ENCODE measurements at places on chromosomes 4 and X. TPM values are rescaled to one million over a fixed set of nuclear protein-coding genes. Genes with fewer than 3 reads are reported as not detected.

The SPARCL1 gene
- polyA plus RNA-seq = not detected

The RPA4 gene
- polyA plus RNA-seq = 0.46 TPM

The CT45A10 gene
- polyA plus RNA-seq = not detected

The DTHD1 gene
- not detected for polyA plus RNA-seq

The GLRB gene
- polyA plus RNA-seq = not detected

The UGT2B17 gene
- polyA plus RNA-seq = not detected

The BGN gene
- polyA plus RNA-seq = not detected

The SH3RF1 gene
- not detected for polyA plus RNA-seq

The APOO gene
- 21.2 TPM for polyA plus RNA-seq

DNA sequence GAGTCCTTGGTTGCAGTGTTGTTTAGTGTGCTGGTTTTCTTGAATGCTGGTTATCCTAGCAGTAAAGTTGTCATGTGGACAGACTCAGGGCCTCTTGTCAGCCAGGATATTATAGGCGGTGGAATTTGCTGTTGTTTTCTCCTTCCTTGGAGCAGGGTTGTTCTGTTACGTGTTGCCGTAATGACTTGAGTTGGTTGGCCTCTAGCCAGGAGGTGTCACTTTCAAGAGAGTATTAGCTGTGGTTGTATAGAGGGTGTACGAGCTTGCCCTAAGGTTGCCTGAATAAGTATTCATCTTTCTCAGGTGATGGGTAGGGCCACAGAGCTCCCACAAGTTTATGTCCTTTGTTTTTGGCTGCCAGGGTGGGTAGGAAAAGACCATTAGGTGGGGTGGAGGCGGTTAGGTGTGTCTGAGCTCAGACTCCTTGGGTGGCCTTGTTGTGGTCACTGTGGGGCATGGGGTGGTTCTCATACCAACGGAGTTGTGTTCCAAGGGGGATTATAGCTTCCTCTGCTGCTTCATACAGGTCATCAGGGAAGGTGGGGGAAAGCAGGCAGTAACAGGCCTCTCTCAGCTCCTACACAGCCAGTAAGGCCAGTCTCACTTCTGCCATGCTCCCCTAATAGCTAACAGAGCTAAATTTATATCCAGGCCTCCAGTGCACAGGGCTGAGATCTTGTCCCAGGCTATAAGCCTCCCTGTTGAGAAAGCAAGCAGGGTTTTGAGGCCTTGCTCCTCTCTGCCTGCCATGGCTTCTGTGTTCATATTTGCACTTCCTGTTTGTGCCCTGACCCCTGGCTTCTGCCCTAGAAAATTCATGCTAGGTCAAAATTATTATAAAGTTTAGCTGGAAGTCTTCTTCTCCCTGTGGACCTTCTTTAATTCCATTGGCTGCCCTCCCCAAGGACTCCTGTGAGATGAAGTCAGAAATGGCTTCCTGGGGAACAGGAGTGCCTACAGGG lies 594.7 kb downstream of the RAPGEF2 start:
- no peak for DNase-seq

GRCh38 chr4:143403553-143403820 lies 66.8 kb downstream of the GAB1 start:
- no peak for DNase-seq

- DNase-seq = no peak
Observed at GRCh38 chr4:27128443-27128842, 267.8 kb downstream of the STIM2 start.

DNA sequence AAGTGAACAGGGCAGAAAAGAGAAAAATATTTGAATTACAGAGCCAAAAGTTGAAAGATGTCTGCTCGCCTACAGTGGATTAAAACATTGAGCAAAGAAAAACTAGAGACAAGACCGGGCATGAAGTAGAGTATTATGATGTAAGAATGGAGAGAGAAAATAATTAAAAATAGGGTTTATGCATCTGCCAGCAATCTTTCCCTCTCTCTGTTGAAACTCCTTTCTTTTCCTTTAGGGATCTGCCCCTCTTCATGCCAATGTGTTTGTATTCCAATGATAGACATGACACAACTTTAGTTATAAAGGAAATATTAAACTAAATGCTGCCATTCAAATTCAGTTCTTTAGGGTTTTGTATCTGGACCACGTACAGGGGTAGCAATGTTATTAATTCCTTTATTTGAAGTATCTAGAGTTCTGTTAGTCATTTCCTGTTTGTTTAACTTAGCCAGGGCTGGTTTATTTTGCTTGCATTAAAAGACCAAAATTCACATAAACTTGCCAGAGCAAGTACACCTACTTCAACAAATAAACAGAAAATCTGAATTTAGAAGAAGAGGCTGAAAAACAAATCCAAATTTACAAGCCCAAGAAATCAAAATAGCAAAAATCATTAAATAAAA lies 202.6 kb downstream of the SPOCK3 start:
- no peak for DNase-seq

GRCh38 chr4:21002286-21002685 lies 302.0 kb downstream of the PACRGL start:
- DNase-seq = no peak

- DNase-seq = no peak
Observed at GRCh38 chr4:88107406-88108107, 50.9 kb downstream of the ABCG2 start.

GRCh38 chr4:182895791-182896292 lies 21.3 kb downstream of the DCTD start:
- DNase-seq = no peak

- DNase-seq = no peak
Observed at GRCh38 chr4:134117392-134118183, 84.0 kb downstream of the PABPC4L start.

DNA sequence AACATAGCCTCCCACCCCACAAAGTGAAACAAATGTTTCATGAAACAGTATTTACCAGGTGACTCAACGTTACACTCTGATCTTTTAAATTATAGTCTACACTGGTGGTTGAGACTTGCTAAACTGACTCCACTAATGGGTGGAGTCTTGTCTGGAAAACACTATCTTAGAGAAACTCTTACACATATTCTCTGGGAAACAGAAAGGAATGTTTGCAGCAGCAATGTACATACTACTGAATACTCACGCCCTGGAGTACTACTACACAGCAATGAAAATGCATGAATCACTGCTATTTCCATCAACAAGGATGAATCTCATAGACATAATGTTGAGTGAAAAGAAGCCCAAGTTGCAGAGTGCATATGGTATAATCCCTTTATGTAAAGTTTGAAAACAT lies 208.5 kb upstream of the IGFBP7 start:
- DNase-seq = no peak

DNA sequence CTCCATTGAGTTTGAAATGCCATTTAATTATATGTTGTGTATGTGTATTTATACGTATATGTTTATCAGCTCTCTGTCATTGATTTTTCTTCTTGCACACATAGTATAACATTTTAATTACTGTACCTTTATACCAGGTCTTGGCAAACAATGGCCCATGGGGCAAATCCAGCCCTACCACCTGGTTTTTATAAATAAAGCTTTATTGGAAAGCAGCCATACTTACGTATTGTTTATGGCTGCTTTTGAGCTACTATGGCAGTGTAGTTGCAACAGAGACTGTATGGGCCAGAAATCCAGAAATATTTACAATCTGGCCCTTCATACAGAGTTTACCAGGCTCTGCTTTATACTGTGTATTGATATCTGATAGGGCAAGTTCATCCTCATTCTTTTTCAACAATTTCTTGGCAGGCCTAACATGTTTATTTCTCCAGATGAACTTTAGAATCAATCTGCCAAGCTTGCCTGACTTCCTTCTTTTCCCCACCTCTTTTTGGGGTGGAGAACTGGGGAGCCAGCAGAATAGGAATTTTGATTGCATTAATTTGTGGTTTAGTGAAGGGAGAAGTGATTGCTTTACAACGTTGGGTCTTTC lies 15.8 kb downstream of the DCUN1D4 start:
- no peak for DNase-seq

- DNase-seq = peak; percentile 16
Observed at GRCh38 chrX:103175944-103176753, 38.8 kb upstream of the BEX4 start.

GRCh38 chr4:64495946-64496345 lies 86.7 kb upstream of the TECRL start:
- no peak for DNase-seq

GRCh38 chr4:185472103-185472542 lies 590 bp upstream of the CCDC110 start:
- no peak for DNase-seq

GRCh38 chrX:43504394-43504793 lies 151.7 kb upstream of the MAOA start:
- DNase-seq = no peak

DNA sequence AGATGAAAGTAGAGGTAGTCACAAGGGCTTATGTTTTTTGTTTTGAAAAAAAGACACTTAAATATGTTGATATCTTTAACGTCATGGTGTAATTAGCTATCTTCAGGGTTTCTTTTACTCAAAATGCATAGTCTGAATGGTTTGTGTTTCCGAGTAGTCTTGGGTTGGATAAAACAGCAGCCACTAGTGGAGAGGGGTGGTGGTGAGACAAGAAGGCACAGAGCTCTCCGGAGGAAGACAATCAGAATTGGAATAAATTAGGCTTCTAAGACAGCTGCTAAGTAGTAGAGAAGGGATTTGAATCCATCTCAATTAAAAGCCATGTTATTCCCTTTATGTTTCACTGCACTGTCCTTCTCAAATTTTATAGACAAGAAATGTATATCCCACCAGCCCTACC lies 240.4 kb upstream of the VEGFC start:
- DNase-seq = no peak

DNA sequence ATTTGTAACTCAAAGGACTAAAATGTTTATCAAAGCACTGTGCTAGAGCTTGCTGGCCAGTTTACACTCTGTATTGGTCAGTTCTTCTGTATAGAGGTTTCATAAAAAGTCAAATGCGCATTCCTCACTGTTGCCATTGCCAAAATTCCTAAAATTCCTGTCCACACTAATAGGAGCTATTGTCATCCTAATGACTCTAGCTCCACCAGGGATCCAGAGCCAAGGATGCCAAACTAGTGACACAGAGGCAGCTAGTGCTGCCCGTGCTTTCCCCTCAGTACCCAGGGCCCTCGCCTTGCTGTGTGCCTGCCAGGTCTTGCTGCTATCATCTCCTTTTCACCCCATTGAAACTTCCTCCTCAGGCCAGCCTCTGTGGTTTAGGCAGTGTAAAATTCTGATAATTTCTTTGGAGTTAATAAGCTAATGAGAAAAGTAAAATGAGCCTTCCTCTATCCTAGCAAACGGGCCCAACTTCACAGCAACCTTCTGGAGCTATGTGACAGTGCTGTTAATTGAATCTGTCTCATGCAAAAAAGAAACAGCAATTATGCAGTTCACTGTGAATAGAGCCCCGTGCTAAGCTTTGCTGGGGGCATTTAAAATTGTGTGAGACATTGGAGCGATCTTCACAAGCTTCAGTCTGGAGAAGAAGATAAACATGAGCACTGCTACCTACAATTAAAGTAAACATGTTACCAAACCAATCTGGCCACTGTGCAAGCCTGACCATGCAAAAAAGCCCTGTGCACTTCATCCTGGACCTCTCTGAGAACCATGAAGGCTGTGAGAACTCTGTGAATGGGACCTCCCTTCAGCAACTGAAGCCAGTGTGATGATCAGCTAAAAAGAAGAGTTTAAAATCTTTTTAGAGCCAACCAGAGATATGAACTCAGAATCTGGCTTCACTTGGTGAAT lies 43.1 kb upstream of the FGF2 start:
- DNase-seq = no peak

DNA sequence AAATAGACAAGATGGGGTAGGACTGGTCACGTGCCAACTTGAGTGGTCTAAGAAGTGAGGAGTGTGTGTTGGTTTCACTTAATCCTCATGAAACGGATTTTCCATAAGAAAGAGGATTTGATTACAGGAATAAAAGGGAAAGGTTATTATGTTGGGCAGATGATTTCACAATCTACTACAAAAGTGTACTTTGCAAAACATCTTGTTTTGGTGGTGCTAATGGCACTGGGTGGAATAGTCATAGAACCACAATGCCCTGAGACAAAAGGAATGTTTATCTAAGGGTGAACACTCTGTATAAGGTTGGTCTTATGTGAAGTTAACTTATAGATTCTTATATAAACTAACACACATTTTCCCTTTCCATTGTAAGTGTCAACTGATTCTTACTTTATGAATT lies 45.6 kb downstream of the GLUD2 start:
- DNase-seq = no peak

DNA sequence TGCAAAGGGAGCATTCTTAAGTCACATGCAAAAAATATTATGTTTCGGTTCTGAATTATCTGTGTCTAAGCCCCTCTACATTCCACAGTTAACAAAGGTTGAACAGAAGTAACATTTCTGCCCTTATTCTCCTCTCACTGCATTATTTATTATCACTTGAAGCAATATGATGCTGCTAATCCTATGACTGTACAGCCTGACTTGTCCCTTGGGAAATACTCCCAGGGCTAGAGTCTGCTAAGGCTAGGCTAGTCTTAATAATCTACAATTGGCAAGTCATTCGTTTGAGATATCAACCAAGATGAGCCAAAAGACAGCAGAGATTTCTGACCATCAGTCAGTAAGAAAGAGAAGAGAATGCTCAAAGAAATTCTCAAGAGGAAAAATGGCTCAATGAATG lies 226.9 kb upstream of the HCCS start:
- DNase-seq = no peak

GRCh38 chr4:159764343-159764952 lies 661.6 kb downstream of the RAPGEF2 start:
- no peak for DNase-seq

DNA sequence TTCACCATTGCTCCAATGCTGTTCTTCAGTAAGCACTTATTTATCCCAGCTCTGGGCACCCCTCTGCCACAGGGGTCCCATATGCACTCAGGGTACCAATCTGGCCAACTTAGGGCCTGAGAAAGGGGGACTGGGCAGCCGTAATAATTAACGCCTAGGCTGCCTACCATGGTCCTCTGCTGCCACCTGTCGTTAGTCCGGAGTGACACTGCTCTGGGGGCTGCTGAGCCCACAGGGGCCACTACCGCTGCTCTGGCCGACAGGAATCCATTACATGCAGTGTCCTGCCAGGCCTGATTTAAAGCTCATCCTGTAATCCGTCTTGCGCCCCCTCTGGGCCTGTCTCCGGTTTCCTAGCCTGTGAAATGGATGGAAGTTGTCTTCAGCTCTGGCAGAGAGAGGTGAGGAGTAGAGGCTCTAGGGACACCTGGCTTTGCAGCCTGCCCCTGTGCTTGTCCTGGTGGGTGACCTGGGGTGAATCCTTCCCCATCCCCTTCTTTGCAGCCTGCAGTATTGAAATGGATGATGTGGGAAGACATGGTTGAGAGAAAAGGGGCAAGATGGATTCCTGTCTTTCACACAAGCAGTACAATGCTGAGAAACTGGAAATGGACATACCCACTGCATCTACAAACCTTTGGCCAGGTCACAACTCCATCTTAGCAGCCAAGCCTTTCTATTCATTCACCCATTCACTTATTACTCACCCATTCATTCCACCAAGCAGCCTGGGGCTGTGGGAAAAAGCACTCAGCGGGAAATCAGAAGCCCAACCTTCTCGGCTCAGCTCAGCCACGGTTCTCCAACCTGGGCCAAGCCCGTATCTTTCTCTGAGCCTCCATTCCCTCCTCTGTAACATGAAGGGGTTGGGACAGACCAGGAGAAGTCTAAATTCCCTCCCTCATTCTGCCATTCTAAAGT lies 116.3 kb upstream of the NALF2 start:
- peak; percentile 27 for DNase-seq

GRCh38 chr4:56744030-56744429 lies 62.9 kb upstream of the HOPX start:
- no peak for DNase-seq

All from naive thymus-derived CD4-positive, alpha-beta T cell (primary cell).